A549 treated with AZD2906 at 1 μM for 4 hours (cell line): ENCODE measurements at places on chromosomes 11 and 22. TPM values are rescaled to one million over a fixed set of nuclear protein-coding genes. Genes with fewer than 3 reads are reported as not detected.

HEPN1 gene
- not detected in 5 replicates for total RNA-seq

SPI1 gene
- 0.10 TPM in 1 of 5 replicates, not detected in the others for total RNA-seq

KCNQ1 gene
- total RNA-seq = 0.66 to 1.1 TPM (median 0.71 TPM) in 5 replicates

AMOTL1 gene
- 6.0 to 9.1 TPM (median 7.4 TPM) in 5 replicates for total RNA-seq

LGALS12 gene
- 0.03 to 0.08 TPM in 2 of 5 replicates, not detected in the others for total RNA-seq

FAM181B gene
- total RNA-seq = 0.02 to 0.06 TPM (median 0.05 TPM) in 5 replicates

AASDHPPT gene
- total RNA-seq = 27.6 to 35.6 TPM (median 28.0 TPM) in 5 replicates

TRIM48 gene
- not detected in 5 replicates for total RNA-seq

FGF3 gene
- not detected in 5 replicates for total RNA-seq

KCNK7 gene
- 0.51 to 0.95 TPM (median 0.72 TPM) in 5 replicates for total RNA-seq

RAB38 gene
- total RNA-seq = 0.77 to 1.2 TPM (median 0.94 TPM) in 5 replicates

C11orf86 gene
- 42.7 to 73.3 TPM (median 62.7 TPM) in 5 replicates for total RNA-seq

OR5AP2 gene
- total RNA-seq = not detected in 5 replicates

CD3D gene
- not detected in 5 replicates for total RNA-seq

PIH1D2 gene
- 0.61 to 1.3 TPM (median 0.86 TPM) in 5 replicates for total RNA-seq

OR4C15 gene
- not detected in 5 replicates for total RNA-seq

NUMA1 gene
- 58.7 to 69.7 TPM (median 62.4 TPM) in 5 replicates for total RNA-seq

THRSP gene
- total RNA-seq = not detected in 5 replicates

BLID gene
- total RNA-seq = not detected in 5 replicates

TIGD3 gene
- total RNA-seq = 0.94 to 1.3 TPM (median 1.2 TPM) in 5 replicates

ST14 gene
- 0.04 to 0.23 TPM (median 0.06 TPM) in 5 replicates for total RNA-seq

SCT gene
- total RNA-seq = not detected in 5 replicates

TEX54 gene
- total RNA-seq = not detected in 5 replicates

OR8K1 gene
- not detected in 5 replicates for total RNA-seq

TSPAN32 gene
- not detected in 5 replicates for total RNA-seq

CYP2D6 gene
- 0.30 to 0.70 TPM (median 0.32 TPM) in 5 replicates for total RNA-seq

BARX2 gene
- total RNA-seq = 0.06 TPM in 1 of 5 replicates, not detected in the others

INS gene
- total RNA-seq = not detected in 5 replicates

DNAJB7 gene
- total RNA-seq = not detected in 5 replicates

SLC17A6 gene
- total RNA-seq = not detected in 5 replicates

BTBD18 gene
- not detected in 5 replicates for total RNA-seq
